Testis (tissue), 5 donors: ENCODE measurements at places on chromosomes 6 and 20. TPM values are rescaled to one million over a fixed set of nuclear protein-coding genes. Genes with fewer than 3 reads are reported as not detected.

Gene EPB41L2
- total RNA-seq, result 139 TPM

Gene FAM83C
- total RNA-seq, result 0.39 TPM

Gene TNFAIP3
- 12.6 TPM for total RNA-seq

Gene SPACA1
- 54.6 TPM for total RNA-seq

Gene ACSS1
- 162 TPM for total RNA-seq

Gene ARMH2
- total RNA-seq, result 2.1 TPM

Gene RIMS4
- 72.1 TPM for total RNA-seq

Gene CLPSL2
- total RNA-seq, result not detected

Gene PABPC1L
- 71.7 TPM for total RNA-seq

Gene OTOR
- total RNA-seq, result not detected

Gene EFCAB8
- 4.9 TPM for total RNA-seq

Gene ZSWIM3
- total RNA-seq, result 9.3 TPM

Gene PKIB
- 3.3 TPM for total RNA-seq

- no peak for DNase-seq
- H3K27ac ChIP-seq, result no peak overlapping the region
- no peaks in the 10 kb centered on the region for H3K27me3 ChIP-seq
Observed at GRCh38 chr20:11585752-11586352, 331.8 kb upstream of the BTBD3 start.

- no peak for DNase-seq
- H3K27ac ChIP-seq, result no peak overlapping the region
- H3K27me3 ChIP-seq, result no peaks in the 10 kb centered on the region
- peaks cover 24% of the 10 kb centered on the region for H3K4me1 ChIP-seq
- no peaks in the 10 kb centered on the region for H3K36me3 ChIP-seq
Observed at GRCh38 chr6:79241228-79241627, 6.7 kb upstream of the HMGN3 start.

DNA sequence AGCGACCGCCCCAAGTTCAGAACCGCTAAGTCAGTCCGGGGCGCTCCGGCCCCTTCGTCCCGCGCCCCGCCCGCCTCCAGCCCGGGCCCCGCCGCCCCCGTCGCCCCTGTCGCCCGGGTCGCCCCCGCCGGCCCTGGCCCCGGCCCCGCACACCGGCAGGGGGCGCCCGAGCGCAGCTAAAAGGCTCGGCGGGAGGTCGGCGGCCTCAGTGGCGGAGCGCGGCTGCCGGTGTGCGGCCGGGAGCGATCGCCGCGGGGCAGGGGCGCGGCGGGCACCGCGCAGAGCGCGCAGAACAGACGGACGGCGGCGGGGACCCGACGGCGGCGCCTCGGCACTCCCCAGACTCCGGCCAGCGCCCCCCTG, at the start of gene FNDC1:
FNDC1 (plus strand) TSS at position 208 of the 363 bp plus-strand sequence. CDS start 197 bp downstream, outside the sequence.
- no peak within 1 kb of the TSS for H3K27ac ChIP-seq
- DNase-seq, result peak; percentile 49
- H3K4me3 ChIP-seq, result peak within 1 kb of the TSS; percentile 55
- H3K4me1 ChIP-seq, result peaks cover 7% of the 10 kb centered on the region

GRCh38 chr6:92124200-92124651, 1295.1 kb downstream of the EPHA7 start:
- no peaks in the 10 kb centered on the region for H3K36me3 ChIP-seq
- H3K27ac ChIP-seq, result no peak overlapping the region
- DNase-seq, result no peak
- H3K4me3 ChIP-seq, result no peak overlapping the region
- no peaks in the 10 kb centered on the region for H3K27me3 ChIP-seq
- H3K4me1 ChIP-seq, result no peaks in the 10 kb centered on the region

- no peak overlapping the region for H3K4me3 ChIP-seq
- no peak for DNase-seq
- no peaks in the 10 kb centered on the region for H3K4me1 ChIP-seq
- no peaks in the 10 kb centered on the region for H3K36me3 ChIP-seq
- no peaks in the 10 kb centered on the region for H3K27me3 ChIP-seq
Observed at GRCh38 chr6:5522147-5522546, 260.8 kb downstream of the FARS2 start.

DNA sequence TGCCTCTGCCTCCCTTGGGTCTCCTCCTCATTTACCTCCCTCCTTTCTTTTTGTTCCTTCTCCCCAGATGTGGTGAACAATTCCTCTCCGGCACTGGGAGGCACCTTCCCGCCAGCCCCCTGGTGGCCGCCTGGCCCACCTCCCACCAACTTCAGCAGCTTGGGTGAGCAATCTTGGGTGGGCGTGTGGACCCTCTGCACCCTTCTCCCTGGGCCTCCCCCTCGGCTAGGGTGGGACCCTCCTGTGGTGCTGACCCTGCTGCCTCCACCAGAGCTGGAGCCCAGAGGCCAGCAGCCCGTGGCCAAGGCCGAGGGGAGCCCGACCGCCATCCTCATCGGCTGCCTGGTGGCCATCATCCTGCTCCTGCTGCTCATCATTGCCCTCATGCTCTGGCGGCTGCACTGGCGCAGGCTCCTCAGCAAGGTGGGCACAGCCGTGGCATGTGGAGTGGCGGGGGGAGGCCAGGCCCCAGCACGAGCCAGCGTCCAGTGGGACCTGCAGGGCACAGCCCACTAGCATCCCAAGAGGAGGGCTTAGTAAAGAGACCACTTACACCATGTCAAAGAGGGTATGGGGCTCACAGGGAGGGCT, 8.8 kb downstream of the DDR1 start:
- no peaks in the 10 kb centered on the region for H3K4me1 ChIP-seq
- DNase-seq, result no peak
- H3K4me3 ChIP-seq, result no peak overlapping the region
- H3K27me3 ChIP-seq, result no peaks in the 10 kb centered on the region

- no peak overlapping the region for H3K4me3 ChIP-seq
- DNase-seq, result no peak
- no peaks in the 10 kb centered on the region for H3K36me3 ChIP-seq
- no peaks in the 10 kb centered on the region for H3K27me3 ChIP-seq
- H3K27ac ChIP-seq, result no peak overlapping the region
Observed at GRCh38 chr20:19560881-19561480, 197.1 kb upstream of the RIN2 start.

- H3K36me3 ChIP-seq, result no peaks in the 10 kb centered on the region
- no peak for DNase-seq
- H3K4me3 ChIP-seq, result no peak overlapping the region
- H3K4me1 ChIP-seq, result no peaks in the 10 kb centered on the region
Observed at GRCh38 chr20:49433333-49433732, 49.1 kb downstream of the KCNB1 start.

- H3K27ac ChIP-seq, result no peak overlapping the region
- no peak for DNase-seq
- H3K4me3 ChIP-seq, result no peak overlapping the region
- no peaks in the 10 kb centered on the region for H3K36me3 ChIP-seq
- peaks cover 8% of the 10 kb centered on the region for H3K4me1 ChIP-seq
Observed at GRCh38 chr6:150233843-150234269, 91.0 kb downstream of the PPP1R14C start.

GRCh38 chr20:13101706-13102105, 92.9 kb downstream of the SPTLC3 start:
- H3K27me3 ChIP-seq, result no peaks in the 10 kb centered on the region
- H3K4me1 ChIP-seq, result peaks cover 3% of the 10 kb centered on the region
- DNase-seq, result no peak
- no peak overlapping the region for H3K4me3 ChIP-seq
- H3K36me3 ChIP-seq, result no peaks in the 10 kb centered on the region

GRCh38 chr20:38098952-38099351, 65.4 kb downstream of the RPRD1B start:
- H3K27ac ChIP-seq, result no peak overlapping the region
- peaks cover 17% of the 10 kb centered on the region for H3K4me1 ChIP-seq
- H3K36me3 ChIP-seq, result no peaks in the 10 kb centered on the region
- no peak overlapping the region for H3K4me3 ChIP-seq

GRCh38 chr6:134609716-134610261, 291.9 kb upstream of the SGK1 start:
- no peak overlapping the region for H3K4me3 ChIP-seq
- no peaks in the 10 kb centered on the region for H3K36me3 ChIP-seq
- no peak for DNase-seq
- H3K27ac ChIP-seq, result no peak overlapping the region
- H3K27me3 ChIP-seq, result no peaks in the 10 kb centered on the region

GRCh38 chr20:48684501-48685041, 143.2 kb downstream of the PREX1 start:
- peaks cover 28% of the 10 kb centered on the region for H3K4me1 ChIP-seq
- no peak overlapping the region for H3K27ac ChIP-seq
- H3K36me3 ChIP-seq, result no peaks in the 10 kb centered on the region
- no peaks in the 10 kb centered on the region for H3K27me3 ChIP-seq

DNA sequence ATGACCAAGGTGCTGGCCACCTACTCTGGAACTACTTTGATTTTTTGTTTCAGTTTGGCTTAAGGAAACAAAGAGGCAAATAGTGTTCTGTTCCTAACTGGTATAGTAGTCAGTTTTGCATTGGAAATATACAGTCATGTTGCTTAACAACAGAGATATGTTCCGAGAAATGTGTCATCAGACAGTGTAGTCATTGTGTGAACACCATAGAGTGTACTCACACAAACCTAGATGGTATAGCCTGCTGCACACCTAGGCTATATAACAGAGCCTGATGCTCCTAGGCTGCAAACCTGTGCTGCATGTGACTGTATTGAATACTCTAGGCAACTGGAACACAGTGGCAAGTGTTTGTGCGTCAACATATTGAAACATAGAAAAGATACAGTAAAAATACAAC, 80.4 kb downstream of the ARID1B start:
- no peaks in the 10 kb centered on the region for H3K36me3 ChIP-seq
- no peaks in the 10 kb centered on the region for H3K27me3 ChIP-seq
- peaks cover 4% of the 10 kb centered on the region for H3K4me1 ChIP-seq
- H3K4me3 ChIP-seq, result no peak overlapping the region

DNA sequence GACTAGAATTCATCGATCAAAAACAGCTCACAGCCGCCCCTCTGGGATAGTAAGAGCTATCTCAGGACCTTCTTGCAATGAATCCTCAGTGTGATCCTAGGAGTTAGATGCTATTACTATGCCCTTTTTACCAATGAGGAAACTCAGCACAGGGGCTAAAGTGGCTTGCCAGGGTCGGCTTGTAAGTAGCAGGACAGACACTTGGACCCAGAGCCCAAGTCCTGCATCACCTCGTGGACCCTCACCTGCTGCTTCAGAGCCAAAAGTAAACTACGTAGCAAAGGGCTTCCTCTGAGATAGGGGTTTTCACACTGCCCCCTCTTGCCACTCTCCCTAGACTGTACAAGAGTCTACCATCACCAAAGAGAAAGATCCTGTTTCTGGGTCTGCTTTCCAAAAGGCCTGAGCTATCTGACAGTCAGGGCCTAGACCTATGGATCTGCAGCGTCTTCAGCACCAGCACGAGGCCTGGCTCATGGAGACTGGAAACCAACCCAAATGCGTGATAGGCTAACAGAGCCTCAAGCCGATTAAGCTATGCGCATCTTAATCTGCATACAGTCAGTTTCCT, 172.3 kb downstream of the ANKRD60 start:
- H3K4me3 ChIP-seq, result no peak overlapping the region
- H3K27ac ChIP-seq, result no peak overlapping the region
- peak; percentile 7 for DNase-seq
- no peaks in the 10 kb centered on the region for H3K36me3 ChIP-seq
- no peaks in the 10 kb centered on the region for H3K27me3 ChIP-seq

- H3K36me3 ChIP-seq, result no peaks in the 10 kb centered on the region
- H3K27ac ChIP-seq, result peak overlapping the region; percentile 28
Observed at GRCh38 chr20:59145924-59146779, 17.5 kb upstream of the ZNF831 start.

DNA sequence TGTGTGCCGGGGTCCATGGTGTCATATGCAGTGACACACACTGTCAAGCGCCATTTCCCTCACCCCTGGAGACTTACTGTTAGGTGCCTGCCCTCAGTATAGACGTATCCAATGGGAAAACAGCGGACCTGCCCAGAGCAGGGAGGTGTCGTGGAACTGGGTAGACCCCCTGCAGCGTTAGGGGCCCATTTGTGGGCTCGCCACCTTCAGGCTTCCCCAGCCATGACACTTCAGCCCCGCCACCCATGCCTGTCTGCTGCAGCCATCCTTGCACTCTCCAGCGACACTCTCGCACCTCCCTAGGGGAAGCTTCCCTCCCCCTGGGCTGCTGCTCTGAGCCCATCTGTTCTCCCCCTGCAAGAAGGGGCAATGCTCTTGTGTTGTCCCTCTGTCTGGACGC, 43.2 kb downstream of the STK35 start:
- no peak overlapping the region for H3K4me3 ChIP-seq
- no peak for DNase-seq
- H3K36me3 ChIP-seq, result no peaks in the 10 kb centered on the region
- peaks cover 6% of the 10 kb centered on the region for H3K4me1 ChIP-seq
- H3K27me3 ChIP-seq, result no peaks in the 10 kb centered on the region

GRCh38 chr6:104858642-104859041, 1.1 kb downstream of the HACE1 start:
- no peak overlapping the region for H3K27ac ChIP-seq
- DNase-seq, result no peak
- no peaks in the 10 kb centered on the region for H3K36me3 ChIP-seq

DNA sequence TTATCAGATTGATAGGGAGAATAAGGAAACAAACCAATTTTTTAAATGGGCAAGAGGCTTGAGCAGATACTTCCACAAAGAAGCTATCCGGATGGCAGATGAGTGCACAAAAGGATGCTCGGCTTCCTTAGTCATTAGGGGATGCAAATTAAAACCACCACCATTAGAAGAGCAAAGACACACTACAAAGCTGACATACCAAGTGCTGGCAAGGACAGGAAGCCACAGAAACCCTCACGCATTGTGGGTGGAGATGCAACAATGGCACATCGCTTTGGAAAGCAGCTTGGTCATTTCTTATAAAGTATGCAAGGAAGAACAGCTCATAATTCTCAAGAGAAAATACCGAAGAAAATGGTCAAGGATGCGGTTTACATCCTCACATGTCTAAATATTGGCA, 19.8 kb downstream of the BFSP1 start:
- H3K27ac ChIP-seq, result no peak overlapping the region
- H3K4me1 ChIP-seq, result no peaks in the 10 kb centered on the region
- H3K4me3 ChIP-seq, result no peak overlapping the region
- no peaks in the 10 kb centered on the region for H3K36me3 ChIP-seq

- no peak for DNase-seq
- no peak overlapping the region for H3K4me3 ChIP-seq
- no peaks in the 10 kb centered on the region for H3K36me3 ChIP-seq
- H3K27ac ChIP-seq, result no peak overlapping the region
- H3K27me3 ChIP-seq, result no peaks in the 10 kb centered on the region
Observed at GRCh38 chr6:17159240-17159639, 57.4 kb downstream of the STMND1 start.

DNA sequence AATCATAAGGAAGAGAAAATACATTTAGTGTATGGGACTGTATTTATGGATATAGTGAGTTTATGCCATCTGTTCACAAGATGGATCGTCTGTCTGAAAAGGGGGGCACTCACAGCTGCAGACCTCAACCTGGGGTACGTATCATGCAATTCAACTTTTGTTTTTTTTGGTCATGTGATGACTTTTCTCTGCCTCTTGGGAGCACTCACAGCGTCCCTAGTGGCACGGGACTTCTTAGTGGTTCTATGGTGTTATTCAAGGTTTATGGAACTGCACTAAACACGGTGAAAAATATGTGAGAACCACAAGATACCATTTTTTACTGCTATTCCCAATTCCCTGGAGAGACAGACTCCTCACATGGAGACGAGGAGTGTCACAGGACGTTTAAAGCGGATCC, 60.4 kb upstream of the MPC1 start:
- H3K27ac ChIP-seq, result no peak overlapping the region
- H3K4me1 ChIP-seq, result no peaks in the 10 kb centered on the region
- no peak for DNase-seq
- no peak overlapping the region for H3K4me3 ChIP-seq
- H3K36me3 ChIP-seq, result no peaks in the 10 kb centered on the region

GRCh38 chr6:103720393-103720792, 1139.3 kb downstream of the HACE1 start:
- no peak overlapping the region for H3K27ac ChIP-seq
- H3K4me1 ChIP-seq, result no peaks in the 10 kb centered on the region
- no peak overlapping the region for H3K4me3 ChIP-seq
